ENCODE measurements at places on chromosomes 16 and 17.

- no peak for DNase-seq
These were observed 115.7 kb downstream of the BANP start for GRCh38 chr16:88066680-88067529.

DNA sequence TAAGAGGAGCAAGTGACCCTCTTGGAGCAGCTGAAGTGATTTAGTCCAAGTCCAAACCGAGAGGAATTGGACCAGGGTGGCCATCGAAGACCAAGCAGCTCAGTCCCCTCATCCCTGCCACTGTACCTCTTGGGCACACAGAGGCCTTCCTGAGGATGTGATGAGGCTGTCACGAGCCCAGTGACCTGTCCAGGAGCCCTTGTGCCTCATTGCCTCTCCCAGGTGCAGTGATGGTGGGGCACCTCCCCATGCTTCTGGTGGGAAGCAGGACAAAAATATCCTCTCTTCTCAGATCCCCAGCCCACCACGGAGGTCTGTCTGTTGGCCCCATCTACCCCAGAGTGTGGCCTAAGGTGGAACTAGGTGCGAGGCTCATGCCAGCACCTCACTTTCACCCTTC is 2.7 kb upstream of the CD300LG start:
- DNase-seq, result no peak

DNA sequence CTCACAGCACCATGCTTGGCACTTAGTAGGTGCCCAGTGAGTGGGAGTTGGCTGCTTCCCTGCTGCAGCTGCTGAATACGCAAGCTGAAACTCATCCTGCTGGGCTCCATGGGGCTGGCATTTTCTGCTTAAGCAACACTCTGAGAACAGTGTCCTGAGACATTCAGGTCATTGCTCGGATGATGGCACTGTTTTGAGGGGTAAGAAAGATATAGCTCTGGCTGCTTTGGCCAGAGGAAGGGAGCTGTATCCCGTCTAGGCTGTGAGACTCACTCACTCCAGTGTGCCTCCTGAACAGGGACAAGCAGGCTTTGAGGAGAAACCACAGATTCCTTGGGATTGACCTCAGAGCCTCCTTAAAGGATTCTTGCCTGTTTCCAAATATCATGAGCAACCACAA is 120.5 kb downstream of the CLEC16A start:
- no peak for DNase-seq

DNA sequence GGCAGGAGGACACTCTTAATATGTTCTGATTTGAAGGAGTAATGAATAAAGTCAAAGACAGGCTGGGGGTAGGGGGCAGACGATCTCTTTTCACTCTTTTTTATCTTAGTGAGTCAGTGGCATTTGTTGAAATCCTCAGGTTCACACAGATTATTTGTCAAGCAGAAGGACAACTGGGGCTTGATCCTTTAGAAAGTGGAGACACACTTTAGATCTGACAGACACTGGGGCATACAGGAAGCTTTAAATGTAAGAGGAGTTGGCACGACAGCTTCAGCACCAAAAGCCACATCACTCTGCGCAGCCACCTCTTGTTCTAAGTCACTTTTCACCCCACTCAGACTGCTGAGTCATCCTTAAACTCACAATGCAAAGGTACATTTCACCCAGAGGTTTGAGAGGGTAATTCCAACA is 121.5 kb downstream of the STXBP4 start:
- DNase-seq, result no peak

DNA sequence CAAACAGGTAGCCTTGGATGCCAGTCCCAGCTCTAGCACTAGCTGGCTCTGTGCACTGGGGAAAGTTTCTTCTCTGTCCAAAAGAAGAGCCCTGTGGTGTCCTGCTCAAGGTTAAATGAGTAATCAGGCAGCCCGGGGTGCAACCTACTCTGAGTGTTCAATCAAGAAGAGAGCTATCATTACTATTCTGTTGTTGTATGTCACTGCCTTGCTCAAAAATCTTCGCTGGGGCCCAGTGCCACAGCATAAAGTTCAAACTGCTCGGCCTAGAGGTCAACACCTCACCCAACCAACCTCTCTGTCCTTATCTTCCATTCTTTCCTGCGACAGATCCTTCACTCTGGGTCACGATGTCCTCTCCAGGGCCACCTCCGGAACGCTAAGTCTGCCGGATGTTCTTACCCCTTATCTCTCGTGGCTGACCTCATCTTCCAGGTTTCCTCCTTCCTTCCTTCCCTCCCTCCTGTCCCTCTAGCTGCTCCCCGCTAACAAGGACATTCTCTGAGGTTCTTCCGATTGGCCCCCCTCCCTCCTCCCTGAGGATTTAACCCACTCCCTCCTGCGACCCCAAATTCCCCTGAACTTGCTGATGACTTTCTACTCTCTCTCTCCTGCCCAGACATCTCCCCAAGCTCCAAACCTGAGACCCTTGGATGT is 4.4 kb downstream of the FDXR start:
- no peak for DNase-seq

DNA sequence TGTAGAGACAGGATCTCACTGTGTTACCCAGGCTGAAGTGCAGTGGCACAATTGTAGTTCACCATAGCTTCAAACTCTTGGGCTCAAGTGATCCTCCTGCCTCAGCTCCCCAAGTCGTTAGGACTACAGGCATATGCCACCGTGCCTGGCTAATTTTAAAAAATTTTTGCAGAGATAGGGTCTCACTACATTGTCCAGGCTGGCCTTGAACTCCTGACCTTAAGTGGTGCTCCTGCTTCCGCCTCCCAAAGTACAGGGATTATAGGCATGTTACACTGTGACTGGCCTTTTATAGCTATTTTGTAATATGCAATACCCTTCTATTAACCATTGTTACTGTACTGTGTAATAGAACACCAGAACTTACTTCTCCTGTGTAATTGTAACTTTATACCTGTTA is 139.3 kb upstream of the ZNF267 start:
- DNase-seq, result no peak

DNA sequence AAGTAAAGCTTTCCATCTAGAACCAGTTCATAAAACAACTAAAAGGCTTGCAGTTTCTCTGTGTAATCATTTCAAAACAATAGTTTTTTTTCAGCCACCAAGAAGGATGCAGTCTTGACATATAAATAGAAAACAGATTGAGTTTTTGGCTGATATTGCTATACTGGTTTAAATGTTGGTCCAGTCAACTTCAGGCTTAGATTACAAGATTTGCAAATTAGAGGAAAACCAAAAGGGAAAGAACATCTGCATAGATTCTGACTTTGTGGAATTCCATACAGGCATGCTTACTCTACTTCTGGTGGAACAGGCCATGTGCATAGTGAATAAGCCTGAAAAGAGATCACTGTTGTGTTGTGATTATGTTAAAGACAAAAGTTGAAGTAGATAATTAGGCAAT is 150.3 kb downstream of the BCAS3 start:
- no peak for DNase-seq

- DNase-seq, result no peak
These were observed 155.1 kb downstream of the C16orf95 start for GRCh38 chr16:87161822-87162676.

- DNase-seq, result peak; percentile 57
These were observed 231.2 kb downstream of the FOXL1 start for GRCh38 chr16:86809458-86809955.

DNA sequence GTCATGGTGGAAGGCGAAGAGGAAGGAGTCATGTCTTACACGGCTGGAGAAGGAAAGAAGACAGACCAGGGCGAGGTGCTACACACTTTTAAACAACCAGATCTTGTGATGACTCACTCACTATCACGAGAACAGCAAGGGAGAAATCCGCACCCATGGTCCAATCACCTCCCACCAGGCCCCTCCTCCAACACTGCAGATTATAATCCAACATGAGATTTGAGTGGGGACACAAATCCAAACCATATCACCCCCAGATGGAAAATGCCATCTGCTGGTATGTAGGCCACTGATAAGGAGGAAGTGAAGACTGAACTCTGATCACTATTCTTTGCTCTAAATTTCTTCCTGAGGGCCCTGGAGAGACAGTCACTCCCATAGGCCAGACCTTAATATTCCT is 7.5 kb upstream of the ITGAX start:
- no peak for DNase-seq

DNA sequence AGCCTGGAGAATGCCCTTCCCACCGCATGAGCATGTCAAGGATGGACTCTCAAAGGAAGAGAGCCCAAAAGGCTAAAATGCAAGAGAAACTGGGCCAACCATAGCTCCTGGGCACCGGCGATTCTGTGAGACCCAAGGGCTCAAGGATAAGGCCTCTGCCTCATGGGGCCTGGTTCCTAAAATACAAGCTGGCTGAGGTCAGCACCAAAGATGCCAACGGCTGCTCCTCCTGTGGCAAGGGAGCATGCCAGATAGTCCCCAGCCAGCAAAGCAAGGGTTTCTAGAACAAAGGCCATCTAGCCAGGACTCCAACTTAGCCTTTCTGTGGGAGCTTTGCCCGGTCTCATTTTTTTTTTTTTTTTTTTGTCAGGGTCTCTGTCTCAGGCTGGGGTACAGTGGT is 20.1 kb downstream of the GPRC5B start:
- no peak for DNase-seq

DNA sequence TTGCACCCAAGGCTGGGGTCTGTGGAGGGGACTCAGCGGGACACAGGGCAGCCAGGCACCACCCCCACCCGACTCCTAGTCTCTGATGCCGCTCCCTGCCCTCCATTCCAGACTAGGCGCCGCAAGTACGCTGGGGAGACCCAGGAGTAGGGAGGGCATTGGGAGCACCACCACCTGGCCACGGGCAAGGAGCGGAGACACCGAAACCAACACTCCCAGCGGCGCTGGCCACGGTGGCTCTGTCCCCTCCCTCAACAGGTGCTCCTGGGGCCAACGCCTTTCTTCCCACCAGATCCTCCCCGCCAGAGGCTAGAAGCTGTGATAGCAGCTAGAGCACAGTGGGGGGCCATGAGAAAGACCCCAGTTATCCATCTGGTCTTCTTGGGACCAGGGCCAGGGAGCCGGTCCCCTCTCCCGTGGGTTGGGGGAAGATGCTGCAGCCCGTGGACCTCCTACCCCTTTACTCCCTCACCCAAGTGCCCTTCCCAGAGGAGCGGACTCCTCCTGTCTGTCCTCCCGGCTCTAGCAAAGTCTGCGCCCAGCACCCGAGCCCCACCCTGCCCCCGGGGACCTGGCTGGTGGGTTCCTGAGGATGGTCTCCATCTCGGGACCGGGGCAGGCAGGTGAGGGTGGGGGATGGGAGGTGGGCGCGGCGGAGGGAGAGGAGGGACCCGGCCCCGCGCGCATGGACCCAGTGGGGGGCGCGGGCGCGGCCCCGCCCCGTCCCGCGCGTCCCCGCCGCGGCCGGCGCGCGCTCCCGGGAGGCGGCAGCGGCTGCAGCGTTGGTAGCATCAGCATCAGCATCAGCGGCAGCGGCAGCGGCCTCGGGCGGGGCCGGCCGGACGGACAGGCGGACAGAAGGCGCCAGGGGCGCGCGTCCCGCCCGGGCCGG is at the start of gene SYNGR3:
Gene SYNGR3 (plus strand): TSS at position 762 of the 892 bp plus-strand sequence. CDS start 133 bp downstream, outside the sequence.
- DNase-seq, result no peak

- DNase-seq, result no peak
These were observed 5.5 kb upstream of the VKORC1 start for GRCh38 chr16:31099860-31100638.

DNA sequence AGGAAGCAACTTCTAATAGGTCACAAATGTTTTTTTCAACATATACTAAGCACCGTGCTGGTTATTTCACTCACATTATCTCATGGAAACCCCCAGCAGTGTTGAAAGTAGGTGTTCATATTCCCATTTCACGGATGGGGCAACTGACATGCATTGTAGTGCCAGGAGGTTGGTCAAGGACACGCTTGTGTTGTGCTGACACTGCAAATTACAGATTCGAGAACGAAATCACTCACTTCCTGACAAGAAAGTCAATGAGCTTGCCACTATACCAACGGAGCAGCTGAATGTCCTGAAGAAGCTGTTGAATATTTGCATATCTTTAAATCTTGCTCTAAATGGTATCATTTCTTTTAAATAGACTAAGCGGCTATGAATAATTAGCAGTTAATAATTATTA is 378.0 kb upstream of the C16orf82 start:
- DNase-seq, result no peak

- no peak for DNase-seq
These were observed 121.3 kb upstream of the GSE1 start for GRCh38 chr16:85491798-85492294.

DNA sequence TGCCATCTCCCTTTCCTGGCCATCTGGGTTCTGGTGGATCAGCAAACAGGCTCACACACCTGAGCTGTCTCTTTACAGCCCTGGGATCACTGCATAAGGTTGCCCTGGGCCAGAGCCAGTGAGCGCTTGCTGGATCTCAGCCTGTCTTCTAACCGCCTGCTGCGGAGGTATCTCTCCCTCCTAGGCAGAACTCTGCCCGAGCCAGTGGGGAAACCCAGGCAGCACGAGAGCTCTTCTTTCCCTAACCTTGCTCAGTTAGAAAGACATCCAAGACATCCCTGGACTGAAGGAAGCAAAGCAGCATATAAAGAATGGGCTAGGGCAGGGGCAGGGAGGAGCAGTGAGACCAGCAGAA is 6.4 kb downstream of the HAS3 start:
- DNase-seq, result no peak

GRCh38 chr16:84982434-84982833 is 28.9 kb downstream of the ZDHHC7 start:
- DNase-seq, result no peak

DNA sequence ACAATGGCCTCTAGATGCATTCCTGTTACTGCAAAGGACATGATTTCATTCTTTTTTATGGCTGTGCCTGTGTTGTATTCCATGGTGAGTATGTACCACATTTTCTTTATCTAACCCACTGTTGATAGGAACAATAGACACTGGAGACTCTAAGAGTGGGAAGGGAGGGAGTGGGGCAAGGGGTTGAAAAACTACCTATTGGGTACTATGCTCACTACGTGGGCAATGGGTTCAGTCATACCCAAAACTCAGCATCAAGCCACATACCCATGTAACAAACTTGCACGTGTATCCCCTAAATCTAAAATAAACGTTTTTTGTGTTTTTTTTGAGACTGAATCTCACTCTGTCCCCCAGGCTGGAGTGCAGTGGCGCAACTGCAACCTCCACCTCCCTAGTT is 47.1 kb upstream of the SCNN1B start:
- DNase-seq, result no peak

- DNase-seq, result no peak
These were observed 888 bp downstream of the CDH1 start for GRCh38 chr16:68737730-68738629.

DNA sequence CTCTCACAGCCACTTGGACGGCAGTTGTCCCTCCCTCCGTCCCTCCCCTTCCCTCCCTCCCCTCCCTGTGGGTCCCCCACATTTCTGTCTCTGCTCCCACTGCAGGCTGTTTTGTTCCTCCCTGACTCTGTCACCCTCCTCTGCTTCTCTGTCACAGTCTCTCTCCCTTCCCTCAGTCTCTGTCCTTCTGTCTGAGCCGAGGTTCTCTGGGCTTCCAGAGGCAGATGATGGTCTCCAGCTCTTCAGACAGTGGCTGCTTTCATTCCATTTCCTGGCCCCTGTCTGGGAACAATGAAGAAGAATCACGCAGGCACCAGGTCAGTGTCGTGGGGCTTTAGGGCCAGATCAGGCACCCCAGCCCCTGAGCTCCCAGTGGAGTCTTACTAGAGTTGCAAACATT is 8.8 kb upstream of the CYB561 start:
- DNase-seq, result no peak

GRCh38 chr17:77577491-77577890 is 381.0 kb upstream of the TNRC6C start:
- no peak for DNase-seq

GRCh38 chr17:5533486-5534315 is 47.3 kb downstream of the MIS12 start:
- DNase-seq, result no peak

GRCh38 chr17:57110579-57111325 is 25.7 kb downstream of the AKAP1 start:
- DNase-seq, result no peak

Measured in HTR-8/SVneo (cell line).